ENCODE measurements at places on chromosomes 13 and 19.

DNA sequence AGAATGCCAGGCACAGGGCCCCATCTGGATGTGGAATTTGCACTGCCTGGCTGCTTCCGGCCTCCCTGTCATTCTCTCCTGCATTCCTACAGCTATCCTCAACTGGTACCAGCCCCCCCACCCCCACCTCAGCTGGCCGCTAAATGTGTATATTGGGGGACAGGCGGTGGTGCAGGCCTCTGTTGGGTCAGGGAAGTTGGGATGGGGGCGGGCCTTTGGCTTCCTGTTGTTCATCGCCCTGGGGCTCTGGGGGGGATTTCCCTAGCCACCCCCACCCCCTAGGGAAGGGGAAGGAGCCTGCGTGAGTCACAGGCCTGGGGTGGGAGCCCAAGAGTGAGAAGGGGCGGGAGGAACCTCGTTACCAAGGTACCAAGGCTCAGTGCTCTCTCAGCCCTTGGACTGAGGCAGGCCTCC is 10.6 kb downstream of the POU2F2 start:
- DNase-seq = no peak

DNA sequence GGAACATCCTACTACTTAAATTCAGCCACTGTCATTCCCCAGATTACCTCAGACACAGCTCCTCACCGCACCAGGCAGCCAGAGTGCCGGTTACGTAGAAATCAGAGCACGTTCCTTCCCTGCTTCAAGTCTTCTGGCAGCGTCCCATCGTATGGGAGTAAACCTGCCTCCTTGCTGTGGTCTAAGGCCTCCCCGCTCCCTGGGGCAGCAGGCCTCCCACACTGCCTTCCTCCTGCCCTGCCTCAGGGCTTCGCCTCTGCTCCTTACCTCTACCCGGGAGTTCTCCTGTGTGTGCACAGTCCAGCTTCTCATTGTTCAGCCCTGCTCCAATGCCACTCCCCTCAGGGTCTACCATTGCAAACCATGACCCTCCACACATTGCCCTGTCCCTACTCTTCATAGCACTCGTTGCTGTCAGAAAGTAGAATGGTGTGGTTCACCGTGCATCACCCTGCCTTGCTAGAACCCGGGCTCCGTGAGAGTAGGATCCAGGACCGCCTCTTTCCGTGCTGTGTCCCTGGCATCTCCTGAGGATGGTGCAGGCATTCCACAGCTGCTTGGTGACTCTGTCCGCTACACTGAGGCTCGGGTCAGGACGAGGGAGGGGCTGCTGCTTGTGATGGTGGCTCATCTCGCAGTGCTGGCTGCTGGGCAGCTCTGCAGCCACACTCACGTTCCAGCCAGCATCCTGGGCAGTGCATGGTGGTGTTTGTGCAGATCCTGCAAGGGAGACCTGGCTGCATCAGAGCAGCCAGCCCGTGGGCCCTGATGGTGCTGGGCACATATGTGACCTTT is 6.9 kb downstream of the POP4 start:
- DNase-seq = no peak

DNA sequence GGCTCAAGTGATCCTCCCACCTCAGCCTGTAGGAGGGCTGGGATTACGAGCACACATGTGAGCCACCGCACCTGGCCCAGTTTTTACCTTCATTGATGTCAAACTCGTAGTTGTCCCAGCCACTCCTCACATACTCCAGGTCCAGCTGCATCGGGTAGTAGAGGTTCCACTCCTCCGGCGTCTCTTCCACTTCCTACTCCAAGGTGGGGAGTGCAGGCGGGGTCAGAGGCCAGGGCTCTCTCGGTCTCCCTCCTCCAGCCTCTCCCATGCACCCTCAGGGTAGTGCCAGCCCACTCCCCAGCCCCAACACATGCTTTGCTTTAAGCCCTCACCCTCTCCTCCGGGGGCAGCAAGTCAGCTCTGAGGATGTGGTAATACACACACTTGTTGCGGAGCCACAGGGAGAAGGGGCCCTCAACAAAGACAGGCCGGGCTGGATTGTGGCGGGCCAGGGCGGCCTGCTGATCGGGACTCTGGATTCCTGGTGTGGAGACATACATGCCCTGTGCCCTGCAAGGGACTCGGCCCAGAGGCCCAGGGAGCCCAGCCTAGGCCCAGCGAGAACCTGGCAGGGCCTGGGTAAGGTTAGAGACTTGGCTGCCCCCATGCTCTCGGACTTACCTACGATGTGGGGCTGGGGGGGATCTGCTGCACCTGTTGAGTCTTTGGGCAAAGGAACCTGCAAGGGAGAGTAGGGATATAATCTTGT is 1.9 kb upstream of the ZNF653 start:
- no peak for DNase-seq

- DNase-seq = no peak
Observed at GRCh38 chr19:30001301-30001700, 59.3 kb downstream of the URI1 start.

- DNase-seq = no peak
Observed at GRCh38 chr19:47187797-47188196, 43.2 kb downstream of the BBC3 start.

DNA sequence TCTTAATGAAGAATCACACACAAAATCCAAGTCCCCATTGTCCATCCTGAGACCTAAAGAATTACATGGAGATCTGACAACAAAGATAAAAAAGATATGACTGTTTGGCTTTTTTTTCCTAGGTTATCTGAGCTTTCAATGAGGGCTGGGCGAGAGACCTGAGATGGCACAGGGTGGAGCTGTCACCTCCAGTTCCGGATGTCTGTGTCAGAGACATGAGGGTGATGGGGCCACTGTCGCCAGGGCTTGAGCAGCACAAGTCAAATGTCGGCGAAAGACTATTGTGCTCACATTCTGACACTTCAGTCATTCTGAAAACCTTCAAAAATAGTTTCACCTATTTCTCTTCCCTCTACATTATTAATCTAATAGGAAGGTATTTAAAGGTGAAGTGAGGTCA is 65.7 kb downstream of the SLC7A1 start:
- DNase-seq = no peak

DNA sequence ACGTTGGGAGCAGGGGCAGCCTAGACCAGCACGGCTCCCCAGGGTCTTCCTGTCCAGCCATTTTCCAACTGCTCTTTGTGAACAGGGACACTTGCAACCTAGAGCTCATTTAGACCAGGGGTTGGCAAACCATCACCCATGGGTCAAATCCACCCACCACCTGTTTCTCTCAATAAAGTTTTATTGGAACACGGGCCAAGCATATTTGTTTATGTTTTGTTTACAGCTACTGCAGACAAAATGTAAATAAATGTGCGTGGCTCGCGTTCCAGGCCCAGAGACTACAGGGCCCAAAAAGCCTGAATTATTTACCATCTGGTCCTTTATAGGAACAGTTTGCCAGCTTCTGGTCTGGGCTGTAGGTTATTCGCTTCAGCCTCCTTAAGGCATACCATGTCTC is 13.3 kb upstream of the EMC10 start:
- DNase-seq = no peak

DNA sequence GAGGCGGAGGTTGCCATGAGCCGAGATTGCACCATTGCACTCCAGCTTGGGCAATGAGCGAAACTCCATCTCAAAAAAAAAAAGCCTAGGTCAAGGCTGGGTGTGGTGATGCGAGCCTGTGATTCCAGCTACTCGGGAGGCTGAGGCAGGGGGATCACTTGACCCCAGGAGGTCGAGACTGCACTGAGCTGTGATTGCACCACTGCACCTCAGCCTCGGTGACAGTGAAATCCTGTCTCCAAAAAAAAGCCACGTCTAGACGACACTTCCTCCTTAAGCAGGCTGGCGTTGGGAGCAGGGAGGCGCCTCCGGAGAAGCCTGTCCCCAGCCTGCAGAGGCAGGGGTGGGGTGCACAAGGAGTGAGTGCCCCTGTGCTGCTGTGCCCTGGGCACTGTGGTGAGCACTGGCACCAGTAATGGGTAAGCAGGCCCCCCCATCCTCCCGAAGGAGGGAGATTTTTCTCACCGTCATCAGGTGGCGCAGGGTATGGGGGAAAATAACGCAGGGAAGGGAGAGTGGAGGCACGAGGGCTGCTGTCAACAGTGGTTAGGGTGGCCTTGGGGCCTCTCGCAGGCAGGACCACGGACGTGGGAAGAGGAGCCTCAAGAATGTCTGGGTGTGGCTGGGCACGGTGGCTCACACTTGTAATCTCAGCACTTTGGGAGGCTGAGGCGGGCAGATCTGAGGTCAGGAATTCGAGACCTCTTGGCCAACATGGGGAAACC is 706 bp downstream of the P2RY11 start:
- no peak for DNase-seq

GRCh38 chr13:103130681-103131210 is 64.5 kb upstream of the SLC10A2 start:
- DNase-seq = no peak

DNA sequence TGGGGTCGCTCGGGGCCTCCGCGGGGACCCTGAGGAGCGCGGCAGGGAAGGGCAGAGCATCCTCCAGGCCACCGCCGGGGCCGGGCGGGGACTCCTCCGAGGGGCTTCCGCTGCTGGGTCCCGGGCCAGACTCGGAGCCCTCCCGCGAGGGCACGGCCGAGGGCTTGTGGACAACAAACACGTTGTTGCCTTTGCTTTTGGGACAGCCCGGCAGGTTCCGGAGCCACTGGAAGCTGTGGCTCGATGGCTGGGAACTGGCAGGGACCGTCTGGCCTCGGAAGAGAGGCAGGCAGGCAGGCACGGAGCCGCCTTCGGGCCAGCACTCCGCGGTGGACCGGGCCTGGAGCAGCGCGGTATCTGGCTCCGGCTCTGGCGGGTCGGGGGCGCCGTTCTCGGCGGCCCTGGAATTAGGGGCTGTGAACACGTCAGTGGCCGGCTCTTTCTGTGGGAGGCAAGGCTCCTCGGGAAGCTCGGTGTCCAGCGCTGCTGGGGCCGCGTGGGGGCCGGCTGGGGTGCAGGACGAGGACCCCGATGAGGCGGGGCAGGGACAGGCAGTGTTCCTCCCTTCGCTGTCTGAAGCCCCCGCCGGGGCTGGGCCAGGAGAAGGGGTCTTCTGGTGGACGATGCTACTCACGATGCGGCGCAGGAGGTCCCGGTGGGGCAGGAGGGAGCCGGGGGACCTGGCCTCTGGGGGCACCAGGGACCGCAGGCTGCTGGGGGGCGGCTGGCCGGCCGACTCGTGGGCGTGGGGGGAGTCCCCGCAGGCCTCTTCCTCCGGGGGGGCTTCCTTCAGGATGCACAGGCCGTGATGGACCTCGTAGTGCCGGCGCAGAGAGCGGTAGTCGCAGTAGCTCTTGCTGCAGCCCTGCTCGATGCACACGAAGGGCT is 27.6 kb downstream of the ZNF541 start:
- no peak for DNase-seq

GRCh38 chr19:15201374-15202023 is 704 bp upstream of the NOTCH3 start:
- DNase-seq = no peak

DNA sequence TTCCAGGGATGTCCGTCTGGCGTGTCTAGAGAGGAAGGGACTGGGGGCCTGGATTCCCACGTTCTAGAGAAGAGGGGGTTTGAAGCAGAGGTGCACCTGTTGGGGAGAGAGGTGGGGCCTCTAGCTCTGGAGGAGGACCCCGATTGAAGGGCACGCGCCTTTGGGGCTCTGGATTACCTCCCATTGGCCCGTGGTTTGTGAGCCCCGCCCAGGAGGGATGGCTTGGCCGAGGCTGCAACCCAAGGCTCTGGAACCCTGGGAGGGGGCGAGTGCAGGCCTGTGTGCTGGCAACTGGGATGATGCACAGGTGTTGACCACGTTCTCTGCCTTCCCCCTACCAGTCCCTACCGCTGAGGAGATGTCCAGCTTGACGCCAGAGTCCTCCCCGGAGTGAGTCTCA is 20.2 kb downstream of the TMEM150B start:
- DNase-seq = no peak

DNA sequence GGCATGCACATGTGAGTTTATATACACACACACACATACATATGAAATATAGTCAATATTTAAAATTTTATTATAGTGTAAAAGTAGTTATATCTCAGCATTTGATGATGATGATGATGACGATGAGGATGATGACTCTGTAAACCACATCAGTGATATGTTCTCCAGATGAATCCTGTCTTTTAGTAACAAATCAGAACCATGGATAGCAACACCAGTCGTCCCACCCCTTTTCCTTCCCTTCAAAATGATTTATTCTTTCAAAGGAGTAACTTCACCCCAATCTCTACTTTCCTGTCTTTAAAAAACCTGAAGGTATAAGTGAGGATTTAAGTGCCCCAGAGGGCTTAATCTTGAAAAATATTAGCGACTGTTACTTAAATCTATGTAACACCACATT is 74.1 kb downstream of the DCLK1 start:
- DNase-seq = no peak

DNA sequence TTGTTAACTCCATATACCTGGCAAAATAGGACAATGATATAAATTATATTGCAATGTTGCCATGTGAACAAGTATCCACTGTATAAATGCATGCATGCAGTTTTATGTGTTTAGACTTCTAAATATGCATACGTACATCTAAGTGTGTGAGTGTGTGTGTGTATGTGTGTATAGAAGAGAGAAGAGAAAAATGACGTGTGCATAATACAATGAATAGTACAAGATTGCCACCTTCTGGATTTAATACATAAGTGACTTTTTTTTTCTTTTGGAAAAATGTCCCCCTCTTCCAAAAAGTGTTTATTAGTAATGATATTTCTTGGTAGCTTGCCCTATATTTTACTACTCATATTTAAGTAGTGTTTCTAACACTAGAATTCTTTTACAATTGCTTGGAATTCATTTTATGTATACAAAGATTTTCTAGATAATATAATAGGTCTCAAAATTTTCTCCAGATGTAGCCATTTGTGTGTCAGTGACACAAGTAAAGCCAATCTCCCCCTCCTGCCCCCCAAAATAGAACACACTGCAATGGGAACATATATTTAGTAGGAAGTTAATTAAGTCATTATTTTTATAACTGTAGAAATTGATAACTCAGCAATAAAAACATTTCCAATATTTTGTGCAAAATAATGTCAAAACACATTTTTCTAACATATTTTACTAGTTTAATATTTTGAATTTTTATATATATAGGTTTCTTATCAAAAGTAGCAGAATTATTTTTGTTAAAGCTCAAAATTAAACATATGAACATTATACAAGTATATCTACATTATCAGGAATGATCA is 783.3 kb upstream of the ATXN8OS start:
- DNase-seq = no peak

DNA sequence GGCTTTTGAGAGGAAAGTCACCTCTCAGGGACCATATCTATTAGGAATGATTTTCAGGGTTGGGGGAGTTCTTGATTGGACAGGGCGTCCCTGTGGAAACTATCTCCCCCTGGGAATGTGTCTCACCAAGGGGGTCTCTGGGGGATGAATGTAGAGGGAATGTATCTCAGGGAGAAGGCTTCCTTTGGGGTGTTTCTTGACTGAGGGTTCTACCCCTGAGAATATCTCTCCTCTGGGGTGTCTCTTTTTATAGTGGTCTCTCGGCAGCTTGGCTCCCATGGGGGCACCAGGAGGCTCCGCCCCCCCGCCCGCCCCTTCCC is 1.0 kb downstream of the RTBDN start:
- DNase-seq = no peak

GRCh38 chr13:37257706-37258105 is 152.2 kb upstream of the CSNK1A1L start:
- DNase-seq = no peak

- no peak for DNase-seq
Observed at GRCh38 chr13:19952850-19953249, 5.7 kb upstream of the ZMYM2 start.

- DNase-seq = no peak
Observed at GRCh38 chr19:17035842-17036424, 9.3 kb upstream of the CPAMD8 start.
